ENCODE measurements at places on chromosomes 2 and 18. TPM values are rescaled to one million over a fixed set of nuclear protein-coding genes. Genes with fewer than 3 reads are reported as not detected.

Gene YES1
- 92.1 TPM for total RNA-seq

Gene COL4A4
- total RNA-seq: 2.5 TPM

Gene ROCK1
- total RNA-seq: 39.0 TPM

Gene DSG1
- 122 TPM for total RNA-seq

Gene PPM1G
- 45.4 TPM for total RNA-seq

Gene TFCP2L1
- 32.7 TPM for total RNA-seq

Gene C1QL2
- not detected for total RNA-seq

Gene WIPF1
- total RNA-seq: 20.4 TPM

Gene DLX1
- not detected for total RNA-seq

DNA sequence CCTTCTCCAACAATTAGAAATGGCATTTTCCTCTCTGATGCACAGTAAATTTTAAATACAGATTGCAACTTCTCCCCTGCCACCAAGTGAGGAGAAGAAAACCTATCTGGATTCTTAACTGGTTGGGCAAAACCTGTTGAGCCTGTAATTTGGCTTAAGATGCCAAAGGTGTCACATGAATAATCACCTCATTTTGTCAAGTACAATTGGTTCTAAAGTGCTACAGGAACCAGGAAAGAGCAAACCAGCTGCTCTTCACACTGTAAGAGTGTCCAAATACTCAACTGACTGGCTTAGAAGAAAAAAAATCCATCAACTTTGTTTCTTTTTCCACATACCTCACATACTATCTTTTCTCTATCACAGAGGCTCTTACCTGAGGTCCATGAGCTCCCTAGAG, 35.4 kb downstream of the NPC1 start:
- peaks cover 72% of the 10 kb centered on the region for H3K36me3 ChIP-seq
- H3K27me3 ChIP-seq: no peaks in the 10 kb centered on the region
- peaks cover 10% of the 10 kb centered on the region for H3K4me1 ChIP-seq
- no peak for DNase-seq
- no peak overlapping the region for H3K4me3 ChIP-seq

- H3K4me3 ChIP-seq: no peak overlapping the region
- H3K27ac ChIP-seq: no peak overlapping the region
- no peaks in the 10 kb centered on the region for H3K27me3 ChIP-seq
Observed at GRCh38 chr2:191197096-191197495, 46.3 kb upstream of the STAT4 start.

DNA sequence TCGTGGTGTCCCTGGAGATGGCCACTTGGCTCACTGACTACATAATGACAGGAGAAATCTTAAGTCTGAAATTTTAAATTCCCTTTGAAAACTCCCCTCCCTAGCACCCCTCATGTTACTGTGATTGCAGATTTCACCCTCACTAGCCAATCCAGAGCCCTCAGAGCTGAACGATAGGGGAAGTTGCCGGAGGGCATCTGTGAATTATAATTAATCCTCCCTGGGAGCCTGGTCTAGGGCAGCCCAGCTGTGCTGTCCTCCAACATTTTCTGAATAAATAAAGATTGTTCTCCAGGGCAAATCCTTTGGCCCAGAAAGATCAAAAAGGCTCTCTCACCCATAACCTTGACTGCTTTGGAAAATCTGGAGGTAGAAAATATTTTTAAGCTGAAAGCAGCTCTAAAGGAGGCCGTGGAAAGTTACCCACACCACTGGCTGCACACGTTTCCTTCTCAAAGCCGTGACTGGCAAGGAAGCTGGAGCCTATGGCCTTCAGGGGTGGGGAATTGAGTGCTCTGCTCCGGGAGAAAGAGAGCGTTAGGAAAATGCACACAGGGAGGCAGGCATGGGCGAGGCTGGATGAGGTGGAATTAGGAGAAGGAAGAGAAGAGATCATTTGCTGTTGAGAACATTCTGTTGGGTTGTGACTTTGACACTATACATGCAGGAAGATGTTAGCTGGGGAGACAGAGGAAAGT, 68.9 kb upstream of the CNGA3 start:
- H3K27me3 ChIP-seq: no peaks in the 10 kb centered on the region
- H3K4me1 ChIP-seq: no peaks in the 10 kb centered on the region
- no peak overlapping the region for H3K4me3 ChIP-seq

- H3K36me3 ChIP-seq: peaks cover 53% of the 10 kb centered on the region
- no peak overlapping the region for H3K4me3 ChIP-seq
- no peaks in the 10 kb centered on the region for H3K27me3 ChIP-seq
- peak overlapping the region; percentile 63 for H3K27ac ChIP-seq
Observed at GRCh38 chr2:46954951-46955571, 39.5 kb upstream of the MCFD2 start.

- no peak for DNase-seq
- H3K27ac ChIP-seq: no peak overlapping the region
Observed at GRCh38 chr2:11955314-11955713, 208.9 kb downstream of the LPIN1 start.

- H3K27ac ChIP-seq: no peak overlapping the region
- no peaks in the 10 kb centered on the region for H3K36me3 ChIP-seq
- no peak for DNase-seq
Observed at GRCh38 chr2:151522556-151522955, 112.9 kb downstream of the RIF1 start.

GRCh38 chr2:64794426-64794995, 140.8 kb upstream of the SERTAD2 start:
- no peak overlapping the region for H3K27ac ChIP-seq
- peaks cover 18% of the 10 kb centered on the region for H3K4me1 ChIP-seq
- no peak overlapping the region for H3K4me3 ChIP-seq
- H3K27me3 ChIP-seq: no peaks in the 10 kb centered on the region
- DNase-seq: no peak

- no peak overlapping the region for H3K4me3 ChIP-seq
- no peak for DNase-seq
- H3K36me3 ChIP-seq: no peaks in the 10 kb centered on the region
- peaks cover 10% of the 10 kb centered on the region for H3K4me1 ChIP-seq
- no peaks in the 10 kb centered on the region for H3K27me3 ChIP-seq
- H3K27ac ChIP-seq: no peak overlapping the region
Observed at GRCh38 chr2:11123856-11124759, 31.2 kb upstream of the SLC66A3 start.

- DNase-seq: no peak
- no peak overlapping the region for H3K27ac ChIP-seq
Observed at GRCh38 chr2:239920693-239921365, 104.3 kb downstream of the NDUFA10 start.

- no peak for DNase-seq
- H3K4me3 ChIP-seq: no peak overlapping the region
- H3K27me3 ChIP-seq: no peaks in the 10 kb centered on the region
Observed at GRCh38 chr2:220499225-220499624, 871.8 kb downstream of the SLC4A3 start.

GRCh38 chr18:65347446-65347845, 403.4 kb upstream of the CDH7 start:
- no peak for DNase-seq
- H3K27me3 ChIP-seq: no peaks in the 10 kb centered on the region
- H3K36me3 ChIP-seq: no peaks in the 10 kb centered on the region
- no peak overlapping the region for H3K4me3 ChIP-seq
- H3K4me1 ChIP-seq: no peaks in the 10 kb centered on the region
- H3K27ac ChIP-seq: no peak overlapping the region

DNA sequence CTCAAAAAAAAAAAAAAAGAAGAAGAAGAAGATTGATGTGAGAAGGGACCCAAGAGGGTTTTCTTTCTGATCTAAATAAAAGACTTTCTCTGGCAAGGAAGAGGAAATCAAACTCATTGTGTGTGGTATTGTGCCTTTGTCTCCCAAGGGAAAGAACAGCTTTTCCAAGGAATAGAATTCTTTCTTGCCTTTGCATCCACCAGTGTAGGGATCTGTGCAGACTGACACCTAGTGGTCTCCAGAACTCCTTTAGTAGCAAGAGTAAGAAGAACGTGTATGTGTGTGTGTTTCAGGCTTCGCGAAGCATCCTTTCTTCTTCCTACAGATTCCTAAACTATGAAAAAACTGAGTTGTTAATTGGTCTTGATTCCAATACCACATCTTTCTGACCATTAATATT, 33.5 kb upstream of the CRIM1 start:
- H3K36me3 ChIP-seq: no peaks in the 10 kb centered on the region
- H3K4me3 ChIP-seq: no peak overlapping the region
- no peak for DNase-seq
- H3K27ac ChIP-seq: no peak overlapping the region
- H3K4me1 ChIP-seq: no peaks in the 10 kb centered on the region

DNA sequence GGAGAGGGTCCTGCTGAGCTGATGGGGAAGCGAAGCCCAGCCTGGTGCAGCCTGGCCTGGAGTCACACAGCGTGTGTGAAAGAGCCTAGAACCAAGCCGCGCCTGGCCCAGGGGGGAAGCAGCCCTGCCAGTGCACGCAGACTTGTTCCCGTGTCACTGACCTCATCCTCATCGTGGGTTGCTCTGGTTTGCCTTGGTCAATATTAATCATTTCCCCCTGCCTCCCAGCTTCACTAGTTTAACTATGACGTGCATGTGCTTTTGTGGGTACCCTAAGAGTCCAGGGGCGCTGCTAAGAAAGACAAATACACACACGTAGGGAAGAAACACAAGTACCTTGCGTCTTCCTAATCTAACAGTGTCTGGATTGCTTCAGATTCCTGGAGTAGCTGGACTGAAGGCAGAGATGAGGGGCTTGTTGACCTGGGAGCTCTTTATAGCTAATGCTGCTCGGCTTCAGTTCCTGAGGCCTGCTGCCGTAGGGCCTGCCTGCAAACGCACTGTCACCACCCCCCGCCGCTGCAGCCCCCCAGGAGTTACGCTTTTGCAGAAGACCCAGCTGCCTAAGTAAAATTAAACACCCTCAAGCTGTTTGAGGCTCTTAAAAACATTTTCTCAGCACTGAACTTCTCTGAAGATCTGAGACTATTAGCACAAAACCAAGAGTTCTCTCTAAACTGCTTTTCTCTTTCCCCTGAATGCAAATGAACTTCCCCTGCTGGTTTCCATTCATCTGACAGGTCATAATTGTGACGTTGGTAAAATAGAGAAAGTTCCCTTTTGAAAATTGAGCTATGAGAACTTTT, 159.2 kb downstream of the FAM210A start:
- no peaks in the 10 kb centered on the region for H3K36me3 ChIP-seq
- peaks cover 45% of the 10 kb centered on the region for H3K4me1 ChIP-seq
- DNase-seq: no peak
- no peaks in the 10 kb centered on the region for H3K27me3 ChIP-seq
- H3K4me3 ChIP-seq: no peak overlapping the region
- H3K27ac ChIP-seq: peak overlapping the region; percentile 76

- H3K4me3 ChIP-seq: peak overlapping the region; percentile 71
- peaks cover 28% of the 10 kb centered on the region for H3K4me1 ChIP-seq
- H3K27ac ChIP-seq: peak overlapping the region; percentile 92
- no peak for DNase-seq
- H3K27me3 ChIP-seq: no peaks in the 10 kb centered on the region
Observed at GRCh38 chr2:54455131-54455562, 980 bp upstream of the SPTBN1 start.

DNA sequence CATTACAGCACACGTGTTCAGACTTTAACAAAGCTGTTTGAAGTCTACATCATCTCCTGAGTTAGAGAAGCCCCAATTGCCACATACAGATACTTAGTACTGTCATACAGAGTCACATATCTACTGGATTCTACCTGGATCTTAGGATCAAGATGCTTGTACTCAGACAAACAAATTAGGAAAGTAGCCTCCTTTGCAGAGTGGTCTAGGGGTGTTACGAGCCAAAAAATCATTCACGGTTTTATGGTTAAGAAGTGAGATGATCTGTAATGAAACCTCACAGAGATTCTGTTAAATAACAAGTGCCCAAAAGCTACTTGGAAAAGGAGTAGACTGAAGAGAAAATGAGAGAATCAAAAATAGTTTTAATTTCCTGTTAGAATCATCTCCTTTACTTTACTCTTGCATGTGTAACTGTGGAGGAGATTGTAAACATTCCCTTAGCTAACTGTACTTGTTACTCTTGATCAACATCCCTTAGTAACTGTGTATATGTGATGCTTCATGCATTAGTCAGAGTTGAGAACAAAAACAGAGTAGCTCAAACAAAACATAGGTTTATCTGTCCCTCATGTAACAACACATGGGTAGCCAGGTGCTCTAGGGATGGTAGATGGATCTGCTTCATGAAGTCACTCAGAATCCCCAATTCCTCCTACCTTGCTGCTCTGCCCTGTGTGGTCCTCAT, 16.4 kb upstream of the IL1RL1 start:
- no peaks in the 10 kb centered on the region for H3K27me3 ChIP-seq
- no peaks in the 10 kb centered on the region for H3K4me1 ChIP-seq
- no peak overlapping the region for H3K27ac ChIP-seq
- no peak overlapping the region for H3K4me3 ChIP-seq
- DNase-seq: no peak

GRCh38 chr2:72133721-72134407, 13.8 kb downstream of the CYP26B1 start:
- H3K36me3 ChIP-seq: no peaks in the 10 kb centered on the region
- no peak overlapping the region for H3K4me3 ChIP-seq
- H3K27me3 ChIP-seq: no peaks in the 10 kb centered on the region
- H3K27ac ChIP-seq: no peak overlapping the region
- H3K4me1 ChIP-seq: peaks cover 10% of the 10 kb centered on the region
- DNase-seq: no peak

DNA sequence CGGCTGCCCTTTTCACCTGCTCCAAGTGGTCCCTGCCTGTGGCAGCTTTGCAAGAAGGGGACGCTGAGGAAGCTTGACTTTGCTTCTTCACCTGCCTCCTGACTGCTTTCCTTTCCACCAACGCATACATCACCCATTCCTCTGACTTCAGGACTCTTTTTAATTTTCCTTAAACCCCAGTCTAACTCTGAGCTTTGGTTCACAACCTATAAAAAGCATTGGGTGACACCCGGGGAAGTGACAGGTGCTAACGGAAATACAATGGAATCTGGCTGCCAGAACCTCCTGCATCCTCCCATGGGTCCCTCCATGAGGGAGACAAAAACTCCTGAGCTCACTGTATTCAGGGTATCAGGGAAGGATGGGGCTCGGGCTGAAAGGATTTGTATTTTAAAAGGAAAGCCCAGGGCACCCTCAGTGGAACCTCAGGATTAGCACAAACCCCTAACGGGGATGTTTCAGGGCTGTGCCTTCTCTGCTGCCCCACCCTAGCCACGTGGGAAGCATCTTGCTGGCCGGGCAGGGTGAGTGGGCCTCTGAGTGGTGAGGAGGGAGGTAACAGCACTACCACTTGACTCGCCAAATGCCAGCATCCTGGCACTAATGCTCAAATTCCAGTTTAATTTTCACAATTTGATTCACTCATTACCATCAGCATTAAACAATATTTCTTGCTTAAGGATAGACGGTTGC, 284.8 kb downstream of the CELF4 start:
- H3K27me3 ChIP-seq: no peaks in the 10 kb centered on the region
- no peak overlapping the region for H3K27ac ChIP-seq
- H3K4me1 ChIP-seq: no peaks in the 10 kb centered on the region
- no peak for DNase-seq
- no peak overlapping the region for H3K4me3 ChIP-seq
